ENCODE measurements at places on chromosomes 6 and 20. TPM values are rescaled to one million over a fixed set of nuclear protein-coding genes. Genes with fewer than 3 reads are reported as not detected.

Gene STMND1
- not detected for total RNA-seq

Gene NRSN1
- total RNA-seq, result not detected

Gene BEND6
- total RNA-seq, result 11.2 TPM

Gene RAET1G
- 1.9 TPM for total RNA-seq

Gene LRRN4
- not detected for total RNA-seq

Gene NOTCH4
- total RNA-seq, result 5.3 TPM
